ENCODE measurements at places on chromosomes 7 and 10.

- peak; percentile 45 for DNase-seq
Measured at GRCh38 chr10:86597306-86597705, 57.0 kb upstream of the OPN4 start.

DNA sequence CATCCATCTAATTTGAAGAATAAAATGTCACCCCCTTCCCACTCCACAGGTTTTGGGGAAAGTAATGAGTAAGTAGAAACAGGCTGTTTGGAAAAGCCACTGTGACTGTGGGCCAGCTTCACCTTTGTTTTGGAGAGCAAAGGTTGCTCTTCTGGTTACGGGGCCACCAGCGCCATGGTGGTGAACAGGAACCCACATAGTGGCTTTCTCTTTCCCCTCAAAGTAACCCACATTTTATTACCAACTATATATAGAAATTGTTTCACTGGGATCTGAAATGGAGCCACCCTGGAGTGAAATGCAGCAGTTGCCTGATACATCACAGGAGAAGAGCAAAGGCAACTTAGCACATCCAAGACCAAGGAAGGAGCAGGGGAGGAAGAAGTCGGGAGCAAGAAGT, 112.3 kb upstream of the EFCAB10 start:
- no peak for DNase-seq

- DNase-seq: no peak
Measured at GRCh38 chr7:3246127-3246526, 54.9 kb upstream of the SDK1 start.

- DNase-seq: no peak
Measured at GRCh38 chr7:133863362-133864061, 263.6 kb upstream of the LRGUK start.
